Spleen (tissue), 13 donors: ENCODE measurements at places on chromosomes 3 and 15. TPM values are rescaled to one million over a fixed set of nuclear protein-coding genes. Genes with fewer than 3 reads are reported as not detected.

DNA sequence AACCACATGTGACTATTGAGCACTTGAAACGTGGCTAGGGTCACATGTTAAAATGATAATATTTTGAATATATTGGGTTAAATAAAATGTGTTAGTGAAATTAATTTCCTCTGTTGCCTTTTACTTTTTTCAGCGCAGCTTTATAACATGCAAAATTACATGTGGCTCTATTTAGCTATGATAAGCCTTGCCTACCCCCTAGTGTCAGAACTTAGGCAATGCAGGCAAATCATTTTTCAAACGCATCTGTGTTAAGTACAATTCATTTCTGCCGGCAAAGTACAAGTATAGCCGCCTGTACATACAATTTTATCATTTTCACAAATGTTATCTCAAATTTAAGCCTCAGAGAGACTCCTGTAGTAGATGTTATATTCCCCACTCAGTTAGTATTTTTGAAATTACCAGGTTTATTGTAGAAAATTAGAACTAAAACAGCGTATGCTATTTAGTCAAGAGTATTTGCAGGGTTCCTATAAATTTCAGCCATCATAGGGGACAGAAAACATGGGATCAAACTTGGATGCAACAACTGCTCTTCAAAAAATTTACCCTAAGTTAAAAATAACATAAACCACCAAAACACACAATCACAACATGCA lies 56.1 kb downstream of the TAFA4 start:
- DNase-seq, result no peak

DNA sequence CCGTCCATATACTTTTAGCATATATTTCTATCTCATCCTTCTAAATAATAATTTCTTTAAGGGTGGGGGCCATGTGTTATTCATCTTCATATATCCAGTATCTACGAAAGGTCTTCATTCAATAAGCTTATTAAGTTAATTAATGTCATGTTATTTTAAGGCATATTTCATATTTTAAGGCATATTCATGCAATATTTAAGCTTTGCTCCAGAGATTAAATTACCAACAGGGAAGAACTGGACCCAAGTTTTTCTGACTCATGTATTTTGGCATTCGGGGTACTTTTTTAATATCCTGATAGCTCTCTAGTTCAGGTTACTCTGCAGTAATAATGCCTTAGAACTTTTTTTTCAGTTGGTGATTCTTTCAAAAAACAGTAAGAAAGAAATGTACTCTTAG lies 27.4 kb downstream of the PHC3 start:
- no peak for DNase-seq

- no peak for DNase-seq
These were observed 423.4 kb upstream of the WNT5A start for GRCh38 chr3:55910543-55910942.

ALDH1A3 gene
- total RNA-seq, result 7.2 TPM

TTLL13 gene
- total RNA-seq, result not detected

THPO gene
- total RNA-seq, result 0.77 TPM
